ENCODE measurements at places on chromosomes 1 and 21.

- H3K27ac ChIP-seq: no peak overlapping the region
- H3K4me3 ChIP-seq: no peak overlapping the region
- no peak for DNase-seq
- peaks cover 3% of the 10 kb centered on the region for H3K4me1 ChIP-seq
These were observed 46.3 kb upstream of the PDE9A start for GRCh38 chr21:42607102-42607501.

DNA sequence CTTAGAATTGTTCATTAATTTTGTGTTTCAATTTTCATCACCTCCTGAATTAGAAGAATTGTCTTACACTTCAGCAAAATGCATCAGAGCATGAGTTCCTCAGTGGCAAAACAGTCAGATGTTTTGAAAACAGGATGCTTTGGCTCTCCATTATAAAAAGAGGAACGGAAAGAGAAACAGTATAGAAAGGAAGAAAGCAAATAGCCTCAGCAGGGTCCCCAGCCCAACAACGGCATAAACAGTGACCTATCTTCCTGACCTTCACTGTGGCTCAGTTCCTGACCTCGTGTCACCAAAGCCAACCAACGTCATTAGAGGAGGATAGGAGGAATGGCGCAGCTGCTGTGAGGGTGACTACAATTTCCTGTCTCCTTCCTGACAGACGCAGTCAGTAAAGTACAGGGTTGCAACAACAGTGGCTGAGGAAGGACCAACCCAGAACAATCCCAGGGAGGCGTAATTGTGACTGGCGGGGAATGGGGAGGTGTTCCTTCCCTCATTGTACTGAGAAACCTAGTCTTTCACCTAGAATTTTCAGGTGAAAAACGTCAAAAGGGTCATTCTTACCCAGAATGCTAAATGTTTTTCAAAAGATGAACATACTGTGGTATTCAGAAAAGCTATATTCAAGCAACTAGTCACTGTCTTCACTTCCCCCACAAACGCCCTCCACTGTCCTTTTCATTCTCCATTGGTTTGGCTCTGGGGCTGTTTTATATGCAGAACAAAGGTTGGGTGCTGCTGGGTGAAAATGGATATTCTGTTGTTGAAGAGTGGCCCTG, 197.9 kb upstream of the SGIP1 start:
- DNase-seq: peak; percentile 82
- H3K36me3 ChIP-seq: peaks cover 52% of the 10 kb centered on the region
- no peaks in the 10 kb centered on the region for H3K27me3 ChIP-seq
- H3K4me1 ChIP-seq: peaks cover 45% of the 10 kb centered on the region

DNA sequence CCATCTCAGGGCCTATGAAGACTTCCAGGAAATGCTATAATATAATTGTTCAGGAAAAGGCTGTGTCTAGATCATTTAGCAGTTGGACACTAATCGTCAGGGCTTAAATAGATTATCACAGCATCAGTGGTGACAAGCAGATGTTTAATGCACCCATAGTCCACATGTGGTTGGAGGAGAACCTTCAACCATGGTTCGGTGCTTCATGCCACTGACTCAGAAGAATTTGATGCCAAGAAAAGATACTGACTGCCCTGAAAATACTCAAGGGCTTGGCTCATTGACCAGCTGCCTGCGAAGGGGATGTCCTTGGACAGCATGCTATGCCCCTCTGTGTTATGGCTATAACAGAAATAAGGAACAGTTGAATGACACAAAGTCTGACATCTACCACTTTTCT, 175.7 kb downstream of the HHIPL2 start:
- H3K27ac ChIP-seq: no peak overlapping the region
- no peak for DNase-seq
- no peaks in the 10 kb centered on the region for H3K27me3 ChIP-seq
- no peaks in the 10 kb centered on the region for H3K36me3 ChIP-seq

- H3K27ac ChIP-seq: no peak overlapping the region
- H3K4me3 ChIP-seq: no peak overlapping the region
- no peaks in the 10 kb centered on the region for H3K36me3 ChIP-seq
- peaks cover 31% of the 10 kb centered on the region for H3K4me1 ChIP-seq
- H3K27me3 ChIP-seq: no peaks in the 10 kb centered on the region
- DNase-seq: no peak
These were observed 4.3 kb upstream of the FGGY start for GRCh38 chr1:59292562-59292961.

DNA sequence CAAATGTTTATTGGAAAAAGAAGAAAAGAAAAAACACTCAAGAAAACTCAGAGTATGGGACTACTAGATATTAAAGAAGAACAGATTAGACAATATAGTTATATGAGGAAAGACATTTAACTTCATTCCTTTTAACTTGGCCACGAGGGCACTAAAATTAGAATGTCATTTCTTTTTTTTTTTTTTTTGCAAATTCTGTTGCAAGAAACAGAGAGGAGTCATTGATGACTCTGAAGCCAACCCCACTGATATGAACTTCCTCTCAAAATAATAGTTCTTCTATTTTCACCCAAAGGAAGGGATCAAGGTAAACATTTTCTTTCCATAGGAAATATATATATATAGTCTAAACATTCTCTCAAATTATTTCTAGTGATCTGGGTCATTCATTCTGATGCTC, 24.6 kb upstream of the PEX19 start:
- H3K4me3 ChIP-seq: no peak overlapping the region
- peaks cover 67% of the 10 kb centered on the region for H3K36me3 ChIP-seq
- no peak for DNase-seq
- no peaks in the 10 kb centered on the region for H3K4me1 ChIP-seq
- no peak overlapping the region for H3K27ac ChIP-seq
- H3K27me3 ChIP-seq: no peaks in the 10 kb centered on the region

DNA sequence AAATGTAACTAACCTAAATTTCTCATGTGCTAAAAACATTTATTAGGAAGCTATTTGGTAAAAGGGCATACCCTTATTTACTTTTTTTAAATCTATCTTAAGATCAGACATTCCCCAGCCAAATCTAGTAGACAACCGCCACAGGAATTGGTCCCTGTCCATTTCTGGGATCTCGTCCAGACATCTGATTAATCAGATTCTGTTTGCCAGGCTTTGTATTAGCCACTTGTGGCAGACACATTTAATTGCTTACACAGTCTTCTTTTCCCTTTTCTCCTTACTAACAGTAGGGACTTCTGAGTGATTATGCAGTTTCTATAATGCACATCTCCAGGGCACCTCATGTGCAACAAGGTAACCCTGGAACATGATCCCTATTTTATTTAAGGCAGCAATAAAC, 449.0 kb upstream of the RGS18 start:
- H3K27ac ChIP-seq: no peak overlapping the region
- H3K4me3 ChIP-seq: no peak overlapping the region
- H3K27me3 ChIP-seq: no peaks in the 10 kb centered on the region
- H3K4me1 ChIP-seq: no peaks in the 10 kb centered on the region

DNA sequence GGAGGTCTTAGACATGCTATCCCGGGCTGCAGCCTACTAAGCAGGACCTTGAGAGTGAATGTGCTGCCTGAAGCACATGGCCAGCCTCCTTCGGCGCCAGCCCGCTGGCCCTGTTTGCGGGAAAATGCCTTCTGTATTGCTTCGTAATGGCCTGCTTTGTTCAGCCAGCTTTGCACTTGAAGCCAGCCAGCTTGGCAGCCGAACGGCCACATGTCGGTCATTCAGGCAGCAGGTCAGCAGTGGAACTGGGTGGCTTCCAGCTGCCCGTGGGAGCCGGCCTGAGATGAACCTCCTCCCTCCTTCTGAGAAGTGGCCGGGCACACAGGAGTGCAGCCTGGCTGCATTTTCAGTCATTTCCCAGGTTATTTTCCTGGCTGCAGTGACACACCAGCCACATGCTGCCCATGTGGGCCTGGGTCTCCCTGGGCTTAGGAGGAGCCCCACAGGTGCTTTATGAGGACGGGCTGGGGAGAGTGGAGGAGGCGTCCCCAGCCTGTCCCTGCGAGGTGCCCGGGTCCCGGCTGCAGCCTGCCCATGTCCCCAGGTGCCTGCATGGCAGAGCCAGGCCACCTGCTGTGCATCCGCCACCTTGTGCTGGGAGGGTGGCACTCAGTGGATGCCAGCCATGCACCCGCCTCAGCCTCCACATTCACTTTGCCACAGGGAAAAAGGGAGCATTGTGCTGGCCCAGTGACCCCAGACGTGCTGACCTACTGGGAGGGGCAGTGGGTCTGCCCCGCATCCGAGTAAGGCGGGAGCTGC, 103.5 kb downstream of the SIK1 start:
- H3K27ac ChIP-seq: no peak overlapping the region
- H3K4me3 ChIP-seq: no peak overlapping the region
- peaks cover 11% of the 10 kb centered on the region for H3K4me1 ChIP-seq
- H3K27me3 ChIP-seq: peaks cover 26% of the 10 kb centered on the region

GRCh38 chr1:243457363-243457982, 201.6 kb downstream of the SDCCAG8 start:
- peaks cover 6% of the 10 kb centered on the region for H3K36me3 ChIP-seq
- DNase-seq: no peak
- H3K4me3 ChIP-seq: no peak overlapping the region
- H3K4me1 ChIP-seq: peaks cover 8% of the 10 kb centered on the region
- H3K27ac ChIP-seq: no peak overlapping the region
- H3K27me3 ChIP-seq: no peaks in the 10 kb centered on the region

DNA sequence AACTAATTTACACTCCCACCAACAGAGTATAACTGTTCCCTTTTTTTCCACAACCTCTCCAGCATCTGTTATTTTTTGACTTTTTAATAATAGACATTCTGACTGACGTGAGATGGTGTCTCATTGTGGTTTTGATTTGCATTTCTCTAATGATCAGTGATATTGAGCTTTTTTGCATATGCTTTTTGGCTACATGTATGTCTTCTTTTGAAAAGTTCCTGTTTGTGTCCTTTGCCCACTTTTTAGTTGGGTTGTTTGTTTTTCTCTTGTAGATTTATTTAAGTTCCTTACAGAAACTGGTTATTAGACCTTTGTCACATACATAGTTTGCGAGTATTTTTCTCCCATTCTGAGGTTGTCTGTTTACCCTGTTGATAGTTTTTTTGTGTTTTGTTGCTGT, 375.2 kb downstream of the MATN1 start:
- H3K4me3 ChIP-seq: no peak overlapping the region
- H3K4me1 ChIP-seq: no peaks in the 10 kb centered on the region
- H3K36me3 ChIP-seq: no peaks in the 10 kb centered on the region
- peaks cover 12% of the 10 kb centered on the region for H3K27me3 ChIP-seq

DNA sequence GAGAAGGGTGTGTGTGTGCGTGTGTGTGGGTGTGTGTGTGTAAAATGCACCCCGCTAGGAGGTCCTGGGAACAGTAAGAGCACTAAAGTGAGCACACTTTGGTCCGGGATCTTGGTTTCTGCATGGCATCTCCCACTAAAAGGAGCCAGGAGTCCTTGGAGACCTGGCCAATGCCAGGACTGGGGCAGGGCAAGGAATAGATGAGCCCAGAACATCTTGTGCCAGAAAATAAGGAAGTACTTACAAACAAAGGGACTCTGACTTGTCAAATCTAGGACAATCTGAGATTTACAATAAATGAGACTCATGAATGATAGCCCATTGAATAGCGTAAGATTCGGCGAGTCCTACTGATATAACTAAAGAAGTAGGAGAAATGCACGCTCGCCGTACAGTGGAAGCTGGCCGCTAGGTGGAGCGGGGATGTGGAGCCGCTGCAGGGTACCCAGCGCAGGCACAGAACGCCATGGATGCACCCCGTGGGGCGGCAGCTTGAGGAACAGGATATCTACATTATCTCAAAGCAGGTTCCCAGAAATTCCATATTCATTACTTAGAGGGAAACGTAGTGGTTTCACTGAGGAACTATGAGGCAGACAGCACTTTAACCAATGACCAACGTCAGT, 7.1 kb downstream of the SLC37A1 start:
- H3K4me3 ChIP-seq: no peak overlapping the region
- no peak for DNase-seq
- H3K27me3 ChIP-seq: no peaks in the 10 kb centered on the region

DNA sequence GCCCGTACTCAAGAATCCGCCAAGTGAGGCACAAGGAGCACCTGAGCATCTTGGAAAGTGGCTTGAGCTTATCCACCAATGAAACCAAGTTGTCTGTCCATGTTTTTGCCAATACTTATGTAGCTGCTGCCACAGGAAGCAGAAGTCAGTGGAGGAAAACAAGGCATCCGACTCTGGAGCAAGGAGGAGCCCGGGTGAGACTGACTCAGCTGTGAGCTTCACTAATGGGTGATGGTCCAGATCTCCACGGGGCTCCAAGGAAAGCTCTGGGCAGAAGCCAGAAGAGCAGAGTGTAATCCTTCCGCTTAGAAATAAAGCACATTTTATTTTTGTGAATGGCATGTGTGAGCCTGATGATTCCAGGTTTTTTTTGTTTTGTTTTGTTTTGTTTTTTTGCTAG, 12.3 kb upstream of the SSR2 start:
- no peak overlapping the region for H3K4me3 ChIP-seq
- H3K27ac ChIP-seq: no peak overlapping the region
- H3K4me1 ChIP-seq: peaks cover 2% of the 10 kb centered on the region
- DNase-seq: no peak

GRCh38 chr1:192266645-192267044, 50.1 kb upstream of the RGS21 start:
- H3K27me3 ChIP-seq: no peaks in the 10 kb centered on the region
- H3K4me1 ChIP-seq: no peaks in the 10 kb centered on the region

DNA sequence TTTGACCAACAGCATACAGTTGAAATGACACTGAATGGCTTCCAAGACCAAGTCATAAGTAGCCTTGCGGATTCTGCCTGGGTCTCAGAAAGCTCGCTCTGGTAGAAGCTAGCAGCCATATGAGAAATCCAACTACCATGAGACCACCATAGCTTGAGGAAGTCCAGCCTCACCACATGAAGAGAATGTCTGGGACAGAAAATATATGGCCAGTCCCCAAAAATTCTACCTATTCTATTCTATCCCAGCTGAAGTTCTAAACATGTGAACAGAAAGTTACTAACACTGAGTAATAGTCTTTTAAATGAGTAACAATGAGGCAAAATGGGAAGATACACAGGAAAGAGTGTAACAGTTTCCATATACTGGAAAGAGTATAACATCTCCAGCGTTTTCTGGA, 9.0 kb downstream of the FMO5 start:
- H3K4me1 ChIP-seq: no peaks in the 10 kb centered on the region
- H3K4me3 ChIP-seq: no peak overlapping the region
- DNase-seq: no peak
- peak overlapping the region; percentile 39 for H3K27ac ChIP-seq
- peaks cover 4% of the 10 kb centered on the region for H3K27me3 ChIP-seq

- no peaks in the 10 kb centered on the region for H3K4me1 ChIP-seq
- no peaks in the 10 kb centered on the region for H3K36me3 ChIP-seq
- H3K27ac ChIP-seq: no peak overlapping the region
- no peak overlapping the region for H3K4me3 ChIP-seq
These were observed 59.8 kb upstream of the ETV3 start for GRCh38 chr1:157197906-157198435.

DNA sequence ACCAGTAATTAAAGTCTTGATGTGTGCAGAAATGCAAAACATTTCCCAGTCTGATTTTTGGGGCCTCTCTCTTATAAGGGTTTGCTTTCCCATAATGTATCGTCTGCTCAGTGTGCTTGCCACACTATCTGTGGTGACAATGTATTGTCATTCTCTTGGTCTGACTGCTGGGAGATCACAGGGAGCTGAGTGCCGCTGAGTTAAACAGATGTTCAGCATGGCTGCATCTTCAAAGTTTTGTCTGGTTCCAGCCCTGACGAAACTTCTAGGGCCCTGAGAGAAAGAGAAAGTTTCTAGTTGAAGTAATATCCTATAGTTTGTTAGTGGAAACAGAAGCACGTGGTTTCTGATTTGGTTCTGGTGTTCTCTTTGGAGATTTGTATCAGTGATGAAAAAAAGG, 42.6 kb downstream of the DNM3 start:
- DNase-seq: peak; percentile 22
- H3K4me3 ChIP-seq: no peak overlapping the region

All from activated naive CD4-positive, alpha-beta T cell treated with anti-CD3 and anti-CD28 coated beads, Interleukin-2, amount 10 ng/mL, durations not matched to agents 7 days and 5 days (primary cell).